8988T (cell line): ENCODE measurements at places on chromosomes 11 and 22.

DNA sequence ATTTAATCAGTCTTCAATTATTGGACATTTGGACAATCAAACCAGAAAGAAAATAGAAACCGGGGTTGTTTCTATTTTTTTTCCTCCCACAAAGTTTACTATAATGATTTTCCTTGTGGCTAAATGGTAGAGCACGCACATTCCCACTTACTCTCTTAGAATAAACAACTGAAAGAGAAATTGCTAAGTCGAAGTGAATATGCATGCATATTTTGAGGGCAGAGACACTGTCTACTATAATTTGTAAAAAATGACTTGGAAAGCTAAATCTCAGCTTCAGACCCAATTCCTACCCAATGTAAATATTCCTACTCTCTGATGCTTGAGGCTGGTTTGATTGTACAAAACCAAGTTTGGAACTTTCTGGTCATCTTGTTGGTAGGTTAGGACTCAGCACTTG, 66.7 kb upstream of the PAX6 start:
- no peak for DNase-seq

GRCh38 chr11:65575568-65576231, at the start of gene EHBP1L1:
Gene EHBP1L1 (plus strand): TSS chr11:65576053. CDS start chr11:65576303, 250 bp downstream.
- peak; percentile 97 for DNase-seq

GRCh38 chr11:446891-447290, 3.2 kb upstream of the PTDSS2 start:
- DNase-seq, result no peak

DNA sequence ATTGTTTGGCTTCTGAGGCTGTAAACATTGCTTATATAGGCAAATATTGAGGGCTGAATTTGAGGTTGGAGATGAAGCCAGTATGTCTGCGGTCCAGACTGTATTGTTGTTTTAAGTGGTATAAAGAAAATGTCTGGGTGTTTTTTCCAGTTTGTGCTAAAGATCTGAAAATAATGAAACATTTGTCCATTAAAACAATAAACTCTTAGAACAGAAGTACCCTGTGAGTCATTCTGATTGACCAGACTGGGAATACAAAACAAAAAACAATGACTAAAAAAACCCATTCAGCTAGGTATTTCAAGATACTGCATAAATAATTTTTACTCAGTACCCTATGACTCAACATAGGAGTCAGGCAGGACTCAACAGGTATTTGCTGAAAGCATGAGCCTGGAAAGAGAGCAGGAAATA, 20.4 kb downstream of the ALKBH8 start:
- no peak for DNase-seq
